Urothelium cell line (cell line): ENCODE measurements at places on chromosomes 1 and 21.
A peak's percentile ranks its signal among the peaks of the same experiment; 100 is the strongest.

DNA sequence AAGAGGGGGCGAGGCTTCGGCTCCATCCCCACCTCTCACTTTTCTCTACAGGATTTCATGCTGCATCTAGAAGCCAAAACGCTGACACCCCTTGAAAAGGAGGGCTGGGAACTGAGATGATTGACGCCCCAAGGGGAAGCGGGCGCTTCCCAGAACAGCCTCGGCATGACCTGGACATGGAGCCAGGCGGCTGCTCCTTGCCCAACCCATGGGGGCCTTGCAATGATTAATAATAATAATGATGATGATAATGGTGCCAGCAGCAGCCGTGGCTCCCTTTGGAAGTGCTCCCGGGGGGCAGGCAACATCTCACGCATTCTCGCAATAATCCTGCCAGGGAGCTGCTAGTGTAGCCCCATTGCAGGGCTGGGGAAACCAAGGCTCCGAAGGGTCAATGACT is 78.2 kb downstream of the RAP1GAP start:
- DNase-seq: no peak

DNA sequence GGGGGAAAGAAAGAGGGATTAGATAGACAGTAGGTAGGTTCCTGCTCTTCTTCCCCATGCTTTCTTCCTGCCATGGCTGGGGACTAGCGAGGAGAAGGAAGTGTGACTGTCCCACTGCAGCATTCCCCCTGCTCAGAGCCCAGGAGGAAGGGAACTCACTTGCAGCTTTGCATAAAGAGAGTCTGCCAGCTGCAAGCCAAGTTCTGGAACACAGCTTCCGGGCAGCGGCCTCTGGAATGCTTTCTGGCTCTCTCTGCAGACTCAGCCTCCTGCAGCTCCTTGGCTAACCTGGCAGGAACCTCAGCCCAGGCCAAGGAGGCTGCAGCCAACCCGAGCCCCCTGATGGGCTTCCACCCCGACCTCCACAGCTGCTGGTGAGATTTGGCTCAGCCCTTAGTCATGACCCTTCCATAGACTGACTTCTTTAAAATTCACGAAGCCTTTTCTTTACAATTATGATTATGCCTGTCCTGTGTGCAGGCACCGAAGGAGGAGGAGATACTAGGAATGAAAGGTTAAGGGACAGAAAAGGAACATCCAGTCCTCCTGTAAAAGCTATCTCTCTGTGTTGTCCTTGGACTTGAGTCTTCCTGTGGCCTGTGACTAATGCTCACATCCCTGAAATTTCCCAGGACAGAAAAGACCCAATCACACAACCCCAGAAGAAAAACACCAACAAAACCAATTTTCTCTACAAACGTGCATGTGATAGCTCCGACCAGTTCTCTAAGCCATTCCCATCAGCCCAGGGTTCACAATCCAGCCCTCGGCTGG is 108.2 kb upstream of the OLIG2 start:
- DNase-seq: peak; percentile 10

DNA sequence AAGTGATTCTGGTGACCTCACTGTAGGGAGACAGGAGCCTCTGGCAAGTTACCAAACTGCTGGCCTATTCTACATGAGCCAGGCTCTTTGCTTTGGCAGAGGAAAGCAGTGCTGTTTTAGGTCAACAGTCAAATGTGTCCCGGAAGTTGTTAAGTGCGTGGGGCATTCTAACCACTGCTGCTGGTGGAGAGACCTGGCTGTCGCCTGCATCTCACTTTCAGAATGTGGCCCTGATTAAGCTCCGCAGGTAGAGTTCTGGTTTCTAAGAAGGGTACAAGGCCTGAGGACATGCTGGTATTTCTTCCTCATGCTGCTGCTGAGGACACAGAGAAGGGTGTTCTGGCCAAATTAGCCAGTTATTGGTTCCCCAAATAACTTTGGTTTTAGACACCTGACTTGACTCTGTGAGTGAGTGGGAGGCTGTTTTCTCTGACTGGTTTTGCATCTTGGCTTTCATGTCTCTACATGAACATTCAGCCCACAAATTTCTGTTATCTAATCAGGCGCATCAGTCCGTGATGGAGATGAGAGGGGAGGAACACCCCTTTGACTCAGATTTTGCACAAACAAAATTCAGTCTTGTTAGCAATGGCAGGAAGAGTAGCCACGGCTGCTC is 120.8 kb downstream of the LMO4 start:
- DNase-seq: no peak

DNA sequence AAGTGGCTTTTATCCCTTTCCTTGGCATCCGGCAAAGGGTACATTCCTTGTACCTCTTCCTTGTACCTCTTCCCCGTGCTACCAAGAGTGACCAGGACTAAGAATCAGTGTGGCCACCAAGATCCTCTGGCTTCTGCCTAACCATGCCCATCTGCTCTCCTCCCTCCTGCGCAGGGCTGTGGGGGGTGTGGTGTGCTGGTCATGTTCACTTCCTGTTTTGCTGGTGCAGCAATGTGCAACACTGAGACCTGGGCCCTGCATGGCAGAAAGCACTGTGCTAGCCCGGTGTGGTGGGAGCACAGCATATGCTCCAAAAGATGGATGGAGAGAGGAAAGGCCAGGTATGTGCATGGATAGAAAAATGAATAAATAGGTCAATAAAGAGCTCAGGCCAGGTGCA is 33.3 kb upstream of the TENT5C start:
- DNase-seq: no peak

DNA sequence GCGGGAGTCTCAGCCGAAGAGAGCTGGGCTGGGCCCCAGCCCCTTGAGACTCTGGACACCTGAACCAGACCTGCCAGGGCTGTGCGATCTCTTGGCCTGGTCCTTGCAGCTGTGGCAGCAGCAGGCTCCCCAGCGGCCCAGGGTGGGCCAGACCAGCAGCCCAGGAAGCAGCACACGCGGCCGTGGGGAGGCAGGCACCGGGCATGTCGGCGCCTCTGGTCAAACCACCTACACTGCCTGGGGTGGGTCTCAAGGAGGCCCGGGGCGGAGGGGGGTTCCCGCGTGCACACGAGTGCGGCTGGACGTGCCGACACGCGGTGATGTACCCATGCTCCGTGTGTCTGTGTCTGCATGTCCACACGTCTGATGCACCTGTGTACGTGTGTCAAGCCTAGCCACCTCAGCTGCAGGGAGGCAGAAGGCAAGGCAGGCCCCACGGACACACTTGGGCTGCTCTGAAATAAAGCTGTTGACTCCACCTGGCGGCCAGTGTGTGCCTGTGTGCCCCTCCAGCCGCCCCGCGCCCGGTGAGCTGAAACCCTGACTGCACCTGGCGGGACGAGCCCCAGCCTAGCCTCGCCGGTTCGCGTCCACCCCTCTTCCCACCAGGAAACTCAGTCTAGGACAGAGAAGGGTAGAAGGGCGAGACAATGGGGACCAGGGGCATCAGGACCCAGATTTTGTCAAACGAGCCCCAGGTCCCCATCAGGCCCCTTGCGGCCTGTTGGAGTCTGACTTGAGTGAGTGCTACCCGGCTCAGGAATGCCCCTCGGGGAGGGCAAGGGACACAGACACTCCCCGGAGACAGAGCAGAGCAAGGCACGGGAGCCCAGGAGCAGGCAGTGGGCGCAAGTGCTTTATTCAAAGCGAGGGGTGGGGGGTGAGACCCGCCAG is 11.6 kb downstream of the SCNN1D start:
- DNase-seq: peak; percentile 58

DNA sequence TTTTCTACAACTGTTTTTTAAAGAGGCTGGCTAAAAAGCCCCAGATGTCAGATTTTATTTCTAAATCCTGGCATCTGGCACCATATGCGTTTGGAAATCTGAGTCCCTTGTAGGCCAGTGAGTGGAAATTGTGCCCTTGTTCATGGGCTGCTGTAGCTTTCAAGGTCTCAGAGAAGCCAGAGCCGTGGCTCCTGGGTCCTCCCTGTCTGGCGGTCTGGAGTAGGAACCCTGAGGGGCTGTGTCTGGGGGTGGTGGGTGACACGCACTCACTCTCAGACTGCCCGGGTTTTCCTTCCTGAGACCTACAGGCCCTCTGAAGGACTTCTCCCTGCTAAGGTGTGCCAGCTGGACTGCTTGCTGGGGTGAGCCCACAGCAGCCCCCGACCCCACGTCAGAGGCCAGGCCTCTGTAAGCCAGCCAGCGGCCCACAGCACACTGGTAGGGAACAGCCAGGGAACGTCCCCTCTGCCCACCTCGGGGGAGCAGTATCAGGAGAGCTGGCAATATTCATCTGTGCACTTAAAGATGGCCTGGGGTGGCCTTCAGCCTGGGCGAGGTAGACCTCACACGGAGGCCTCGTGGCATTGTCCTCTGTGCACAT is 151.5 kb downstream of the PEX14 start:
- DNase-seq: no peak
